ENCODE measurements at places on chromosomes 3 and 15.

GRCh38 chr3:10518506-10519150, 13.2 kb upstream of the ATP2B2 start:
- DNase-seq: no peak

DNA sequence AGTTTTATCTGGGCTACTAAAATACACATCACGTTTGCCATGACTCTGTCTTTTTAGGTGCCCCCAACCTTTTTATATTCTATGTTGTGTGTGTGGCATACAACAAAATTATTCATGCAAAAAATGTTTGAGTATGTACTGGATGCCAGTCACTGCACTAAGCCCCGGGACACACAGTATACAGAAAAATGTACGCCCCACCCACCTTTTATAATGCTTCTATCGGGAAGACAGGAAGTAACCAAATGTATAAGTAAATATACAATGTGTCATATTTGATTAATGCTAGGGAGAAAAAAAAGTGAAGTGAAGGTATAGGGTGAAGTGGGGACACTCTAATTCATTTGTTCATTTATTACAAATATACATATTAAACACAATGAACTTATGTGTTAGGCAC, 503.4 kb upstream of the MDFIC2 start:
- DNase-seq: no peak

- DNase-seq: no peak
These were observed 46.0 kb upstream of the SMAD6 start for GRCh38 chr15:66655997-66656396.

DNA sequence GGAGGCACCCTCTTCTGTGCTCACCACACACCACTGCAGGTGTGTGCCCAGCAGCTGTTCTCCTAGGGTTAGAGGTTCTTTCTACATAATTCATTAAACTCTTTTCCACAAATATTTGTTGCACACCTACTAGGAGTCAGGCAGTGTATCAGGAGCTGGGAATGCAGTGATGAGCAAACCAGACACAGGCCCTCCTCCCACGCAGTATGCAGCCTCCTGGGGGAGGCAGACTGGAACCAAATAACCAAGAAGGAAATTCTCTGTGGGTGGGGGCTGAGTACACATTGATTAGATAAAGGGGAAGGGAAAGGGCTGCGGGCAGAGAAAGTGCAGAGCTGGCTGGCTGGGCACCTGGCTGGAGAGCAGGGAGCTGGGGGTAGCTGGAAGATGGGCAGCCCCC, 18.5 kb upstream of the C3orf22 start:
- DNase-seq: no peak

DNA sequence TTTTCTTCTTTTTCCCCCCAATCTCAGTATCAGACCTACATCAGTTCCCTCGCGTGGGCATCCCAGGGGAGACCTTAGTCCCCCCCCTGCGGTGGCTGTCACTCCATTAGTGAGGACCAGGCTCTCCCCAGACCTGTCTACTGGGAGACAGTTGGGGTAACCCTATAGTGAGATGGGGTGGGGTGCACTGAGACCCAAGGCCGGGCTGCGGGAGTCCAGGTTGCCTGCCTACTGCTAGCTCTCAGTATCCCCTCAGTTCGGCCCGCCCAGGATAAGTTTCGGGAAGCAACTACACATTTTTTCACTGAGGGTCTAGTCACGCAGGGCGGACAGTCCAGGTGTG, 671 bp upstream of the DCUN1D1 start:
- peak; percentile 23 for DNase-seq

DNA sequence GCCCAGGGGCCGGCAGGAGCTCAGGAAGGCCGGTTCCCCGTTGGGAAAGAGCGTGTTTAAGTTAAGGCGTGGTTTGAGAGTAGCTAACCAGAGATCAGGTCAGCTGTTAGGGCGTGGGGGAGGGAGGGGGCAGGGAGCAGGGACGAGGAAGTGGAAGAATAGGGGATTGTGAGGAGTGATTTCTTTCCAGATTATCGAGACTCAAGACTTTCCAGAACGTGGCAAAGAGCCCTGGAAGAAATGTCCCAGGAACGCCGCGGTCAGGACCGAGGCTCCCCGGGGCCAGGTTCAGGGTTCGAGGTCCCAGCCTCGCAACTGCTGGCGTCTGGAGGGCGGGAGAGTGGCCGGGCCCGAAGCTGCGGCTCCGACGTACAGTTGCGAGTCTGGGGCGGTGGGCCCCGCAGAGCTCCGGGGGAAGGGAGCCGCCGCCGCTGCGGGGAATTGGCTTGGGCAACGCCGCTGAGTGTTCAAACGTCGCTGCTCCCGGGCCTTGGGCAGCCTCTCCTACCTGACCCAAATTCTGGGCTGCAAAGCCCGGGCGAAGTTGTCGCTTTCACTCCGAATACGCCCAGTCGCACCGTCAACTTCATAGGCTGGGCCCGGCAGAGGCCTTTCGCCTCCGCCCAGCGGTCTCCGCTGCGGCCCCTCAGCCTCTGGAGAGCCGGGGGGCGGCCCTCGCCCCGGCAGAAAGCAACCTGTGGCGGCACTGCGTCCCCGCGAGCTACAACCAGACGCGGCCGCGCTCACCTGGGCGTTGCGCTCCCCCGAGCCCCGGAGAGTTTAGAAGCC, 9.5 kb downstream of the ISL2 start:
- DNase-seq: no peak

DNA sequence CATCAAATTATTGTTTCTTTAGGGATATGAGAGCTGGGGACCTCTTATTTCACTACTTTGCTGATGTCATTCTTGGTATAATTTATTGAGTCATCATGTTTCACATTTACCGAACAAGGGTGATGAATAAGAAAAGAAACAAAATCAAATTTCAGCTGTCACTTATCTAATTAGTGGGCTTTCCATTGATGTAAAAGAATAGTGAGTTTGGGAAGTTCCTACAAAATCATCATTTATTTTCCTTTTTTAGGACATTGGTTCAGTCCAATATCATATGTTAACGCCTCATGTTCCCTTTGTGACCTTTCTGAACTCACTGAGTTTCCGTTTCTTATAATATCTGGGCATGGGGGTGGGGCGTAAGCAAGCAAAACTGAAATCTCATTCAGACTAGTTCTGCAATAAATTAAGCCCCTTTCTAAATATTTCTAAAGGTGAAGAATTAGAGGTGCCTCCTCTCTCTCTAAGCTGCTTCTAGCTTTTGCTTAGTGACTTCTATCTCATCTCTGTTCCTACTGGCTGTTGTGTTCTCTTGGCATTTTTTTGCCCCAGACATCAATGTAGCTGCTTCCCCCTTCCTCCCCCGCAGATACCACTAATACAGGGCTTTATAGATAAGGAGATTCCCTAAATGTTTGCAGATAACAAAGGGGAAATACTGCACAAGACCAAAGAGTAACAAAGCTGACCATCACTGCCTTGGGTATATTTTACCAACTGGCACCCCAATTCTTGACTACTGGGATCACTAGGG, 238.0 kb upstream of the CTNNB1 start:
- no peak for DNase-seq

GRCh38 chr3:30439451-30440053, 166.8 kb upstream of the TGFBR2 start:
- DNase-seq: no peak

- no peak for DNase-seq
These were observed 23.2 kb upstream of the ANPEP start for GRCh38 chr15:89837830-89838178.

DNA sequence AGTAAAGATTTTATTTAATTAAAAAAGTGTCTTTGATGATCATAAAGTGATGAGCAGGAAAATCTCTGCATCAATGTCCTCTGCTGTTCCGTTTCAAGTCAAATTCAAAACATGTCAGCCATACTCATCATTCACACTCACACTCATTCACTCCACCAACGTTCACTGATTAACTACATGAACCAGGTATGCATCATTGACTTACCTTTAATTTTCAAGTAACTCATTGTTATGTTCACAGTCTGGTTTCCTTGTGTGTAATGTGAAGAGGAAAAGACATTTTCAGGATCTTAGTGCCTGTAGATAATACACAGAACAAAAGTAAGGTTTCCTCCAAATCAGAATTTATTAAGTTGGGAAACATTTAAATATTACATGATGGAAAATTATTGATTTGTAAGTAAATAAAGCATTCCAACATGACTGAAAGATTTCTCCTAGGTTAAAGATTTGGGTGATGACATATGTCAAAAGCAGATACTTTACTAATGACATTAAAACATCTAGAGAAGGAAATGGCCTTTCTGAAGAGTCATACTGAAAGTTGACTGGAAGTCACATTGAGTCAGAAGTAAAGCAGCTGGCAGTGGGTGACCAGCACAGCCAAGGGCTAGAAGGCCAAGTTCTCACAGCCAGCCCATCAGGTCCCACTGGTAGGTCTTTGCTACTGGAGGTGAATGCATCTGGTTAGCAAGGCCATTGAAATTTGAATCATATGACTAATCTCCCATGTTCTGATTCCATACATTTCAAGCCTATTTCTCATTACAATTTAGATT, 251.9 kb downstream of the CDIN1 start:
- DNase-seq: no peak

GRCh38 chr3:138687236-138687635, 78.7 kb downstream of the FAIM start:
- DNase-seq: no peak

DNA sequence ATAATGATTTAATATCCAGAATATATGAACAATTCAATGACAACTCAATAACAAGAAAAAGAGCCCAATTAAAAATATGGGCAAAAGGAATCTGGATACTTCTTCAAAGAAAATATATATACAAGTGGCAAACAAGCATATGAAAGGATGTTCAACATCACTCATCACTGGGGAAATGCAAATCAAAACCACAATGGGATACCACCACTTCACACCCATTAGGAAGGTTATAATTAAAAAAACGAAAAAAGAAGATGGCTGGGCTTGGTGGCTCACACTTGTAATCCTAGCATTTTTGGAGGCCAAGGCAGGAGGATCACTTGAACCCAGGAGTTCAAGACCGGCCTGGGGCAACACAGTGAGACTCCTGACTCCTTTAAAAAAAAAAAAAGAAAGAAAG, 4.1 kb downstream of the CCDC12 start:
- no peak for DNase-seq

- DNase-seq: no peak
These were observed 26.8 kb downstream of the TIMMDC1 start for GRCh38 chr3:119524931-119525662.

- no peak for DNase-seq
These were observed 74.2 kb downstream of the MAGEF1 start for GRCh38 chr3:184637705-184638104.

- DNase-seq: no peak
These were observed 25.8 kb downstream of the CHRM5 start for GRCh38 chr15:33994005-33994615.

DNA sequence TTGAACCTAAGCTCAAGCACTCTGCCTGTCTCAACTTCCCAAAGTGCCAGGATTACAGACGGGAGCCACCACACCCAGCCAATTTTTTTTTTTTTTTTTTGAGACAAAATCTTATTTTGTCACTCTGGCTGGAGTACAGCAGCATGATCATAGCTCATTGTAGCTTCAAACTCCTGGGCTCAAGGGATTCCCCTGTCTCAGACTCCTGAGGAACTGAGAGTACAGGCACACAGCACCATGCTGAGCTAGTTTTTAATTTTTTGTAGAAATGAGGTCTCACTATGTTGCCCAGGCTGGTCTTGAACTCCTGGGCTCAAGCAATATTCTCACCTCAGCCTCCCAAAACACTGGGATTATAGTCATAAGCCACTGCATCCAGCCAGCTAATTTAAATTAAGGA, 36.8 kb upstream of the SUCLG2 start:
- no peak for DNase-seq

DNA sequence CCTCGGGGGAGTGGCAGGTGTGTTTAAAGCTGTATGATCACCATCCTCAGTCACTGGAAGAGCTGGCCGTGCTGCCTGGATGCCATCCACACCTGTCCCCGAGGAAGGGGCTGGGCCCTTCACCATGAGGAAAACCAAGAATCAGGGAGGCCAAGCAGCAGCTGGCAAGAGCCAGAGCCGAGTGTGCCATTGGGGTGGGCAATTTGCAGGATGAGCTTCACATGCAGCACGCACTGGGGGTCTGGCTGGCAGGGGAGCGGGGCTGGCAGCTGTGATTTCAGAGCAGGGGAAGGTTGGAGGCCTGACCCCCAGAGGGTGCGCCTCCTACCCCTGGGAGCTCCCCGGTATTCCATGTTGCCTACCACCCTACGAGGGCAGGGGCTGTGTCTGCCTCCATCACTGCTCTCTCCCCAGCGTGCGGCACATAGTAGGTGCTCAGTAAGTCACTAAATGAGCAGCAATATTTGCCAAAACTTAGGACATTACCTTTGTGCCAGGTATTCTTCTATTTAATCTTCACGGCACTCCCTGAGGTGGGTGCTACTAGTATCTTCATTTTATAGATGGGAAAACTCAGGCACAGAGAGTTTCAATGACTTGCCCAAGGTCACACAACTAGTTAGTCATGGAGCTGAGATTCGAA, 30.3 kb upstream of the IQSEC1 start:
- no peak for DNase-seq

DNA sequence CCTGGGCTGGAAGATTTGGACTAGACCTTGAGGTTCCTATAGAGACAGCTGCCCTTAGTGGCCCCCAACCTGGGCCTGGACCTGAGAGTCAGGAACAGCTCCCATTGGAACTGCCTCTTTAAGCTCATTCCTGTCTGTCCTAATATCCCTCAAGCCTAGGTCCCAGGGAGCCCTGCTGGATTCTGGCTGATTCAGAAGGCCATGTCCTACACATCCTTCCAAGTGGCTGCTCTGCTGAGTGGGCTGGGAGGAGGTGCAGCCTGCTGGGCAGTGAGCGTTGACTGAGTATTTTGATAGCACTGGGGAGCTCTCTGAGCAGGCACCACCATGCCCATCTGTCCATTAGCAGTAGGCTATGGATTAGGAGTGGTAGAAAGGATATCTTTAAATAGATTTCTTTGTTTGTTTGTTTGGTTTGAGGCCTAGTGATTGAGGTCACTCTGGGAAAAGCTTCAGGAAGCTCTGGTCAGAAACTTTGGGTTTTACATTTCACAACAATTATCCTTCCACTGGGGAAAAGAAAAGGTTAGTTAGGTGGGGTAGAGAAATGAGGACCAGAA, 54.6 kb upstream of the ATOSA start:
- DNase-seq: peak; percentile 22

GRCh38 chr3:136595913-136596697, 156.1 kb downstream of the STAG1 start:
- DNase-seq: no peak

GRCh38 chr3:151806838-151807237, 7.1 kb upstream of the AADAC start:
- DNase-seq: no peak

GRCh38 chr3:174023421-174023820, 625.9 kb downstream of the NLGN1 start:
- DNase-seq: no peak

GRCh38 chr3:8678751-8679150, 34.2 kb upstream of the SSUH2 start:
- no peak for DNase-seq

DNA sequence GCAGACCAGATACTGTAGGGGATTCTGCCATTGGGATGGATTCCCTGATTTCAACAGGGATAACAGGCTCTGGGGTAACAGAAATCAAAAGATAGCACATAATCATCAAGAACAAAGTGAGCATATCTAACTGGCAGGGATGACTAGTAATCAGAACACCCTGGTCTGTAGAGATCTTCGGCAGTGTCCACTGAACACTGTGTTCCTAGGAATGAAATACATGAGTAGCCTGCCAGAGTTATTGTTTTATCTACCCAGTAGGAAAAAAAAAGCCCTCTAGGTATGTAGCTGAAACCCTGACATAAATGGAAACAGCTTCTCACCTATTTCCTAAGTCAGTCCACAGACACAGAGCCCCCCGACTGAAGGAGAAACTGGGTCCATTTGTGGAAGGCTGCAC, 340.3 kb upstream of the ZNF385D start:
- DNase-seq: no peak
